Stimulated activated CD4-positive, alpha-beta T cell treated with anti-CD3 and anti-CD28 coated beads, Interleukin-2, amount 100 ng/mL, for 48 hours (primary cell): ENCODE measurements at places on chromosomes 6 and 20.

- DNase-seq: no peak
These were observed 3.0 kb upstream of the MLIP start for GRCh38 chr6:54108271-54108670.

DNA sequence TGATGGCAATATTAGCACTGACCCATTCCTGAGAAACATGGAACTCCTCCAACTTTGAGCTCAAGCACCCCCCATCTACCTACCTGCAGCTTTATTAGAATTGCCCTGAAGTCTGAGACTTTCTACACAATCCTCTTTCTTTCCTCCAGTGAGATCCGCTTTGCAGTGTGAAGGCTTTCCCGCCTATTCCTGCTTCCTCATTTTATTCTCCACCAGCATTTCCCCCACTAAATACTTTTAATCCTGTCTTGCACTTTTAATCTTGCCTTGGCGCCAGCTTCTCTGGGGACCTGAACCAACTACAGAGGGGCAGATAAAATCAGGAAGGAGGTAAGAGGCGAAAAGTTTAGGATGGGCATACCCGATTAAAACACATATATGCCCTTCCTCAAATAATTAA is 178.1 kb upstream of the PRDM1 start:
- no peak for DNase-seq

DNA sequence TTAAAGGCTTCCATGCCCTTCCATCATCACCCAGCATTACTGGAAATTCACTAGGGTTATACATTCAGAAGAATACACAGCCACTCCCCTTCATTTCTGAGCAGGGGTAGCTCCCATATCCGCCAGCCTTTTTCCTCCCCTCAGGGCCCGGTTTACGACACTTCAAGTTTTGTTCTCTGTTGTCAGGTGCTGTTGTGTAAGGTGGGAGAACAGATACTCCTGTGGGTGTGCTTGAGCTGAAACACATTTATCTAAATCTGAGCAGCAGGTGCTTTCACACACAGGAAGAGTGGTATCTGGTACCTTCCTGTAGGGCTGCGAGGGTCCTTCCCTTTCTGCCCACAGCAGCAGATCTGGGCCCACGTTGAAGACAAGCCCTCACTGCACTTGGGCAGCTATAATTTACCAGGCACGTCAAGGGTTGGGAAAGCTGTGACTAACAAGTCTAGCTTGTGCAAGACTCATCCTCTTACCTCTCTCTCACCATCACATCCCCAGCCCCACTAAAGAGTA is 215.8 kb upstream of the RREB1 start:
- DNase-seq: no peak

GRCh38 chr6:113623129-113623528 is 234.0 kb upstream of the MARCKS start:
- no peak for DNase-seq

- DNase-seq: no peak
These were observed 60.3 kb upstream of the FABP7 start for GRCh38 chr6:122719176-122719575.

- DNase-seq: peak; percentile 80
These were observed 5.3 kb upstream of the FOXC1 start for GRCh38 chr6:1604158-1605003.

- no peak for DNase-seq
These were observed 553.7 kb upstream of the JARID2 start for GRCh38 chr6:14692208-14692607.

- DNase-seq: no peak
These were observed 127.8 kb downstream of the KIF16B start for GRCh38 chr20:16445482-16445881.

- no peak for DNase-seq
These were observed 4.8 kb downstream of the GMEB2 start for GRCh38 chr20:63622096-63622495.

- DNase-seq: no peak
These were observed 5.4 kb upstream of the DEK start for GRCh38 chr6:18269717-18270116.

- no peak for DNase-seq
These were observed 59.0 kb downstream of the RIN2 start for GRCh38 chr20:19817017-19817416.

DNA sequence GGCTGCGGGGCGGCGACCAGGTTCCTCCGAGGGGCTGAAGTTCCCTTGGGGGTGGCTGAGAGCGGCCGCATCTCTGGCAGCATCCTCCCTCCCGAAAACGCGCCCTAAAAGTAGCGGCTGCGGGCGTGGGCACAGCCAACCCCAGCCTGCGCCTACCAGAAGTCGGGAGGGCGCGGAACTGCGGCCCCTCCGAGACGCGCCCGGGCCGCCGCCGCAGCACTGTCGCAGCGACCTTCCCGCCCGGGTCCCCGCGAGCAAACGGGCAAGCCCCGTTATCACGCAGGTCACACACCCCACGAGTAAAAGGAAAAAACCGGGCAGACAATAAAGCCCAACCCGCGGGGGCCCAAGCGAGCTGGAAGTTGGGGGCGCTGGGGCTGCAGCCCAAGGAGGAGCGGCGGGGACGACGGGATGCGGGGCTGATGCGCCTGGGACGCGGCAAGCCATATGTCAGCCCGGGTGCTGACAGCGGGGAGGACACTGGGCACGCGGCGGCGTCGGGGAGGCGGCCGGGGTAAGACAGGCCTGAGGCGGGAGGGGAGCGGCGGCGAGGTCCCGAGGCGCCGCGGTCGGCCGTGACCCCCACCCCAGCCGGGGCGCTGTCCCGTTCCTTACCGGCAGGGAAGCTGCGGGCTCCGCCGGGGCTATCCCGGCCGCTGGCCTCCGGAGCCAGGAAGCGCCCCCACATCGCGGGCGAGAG is 659 bp downstream of the CEP85L start:
- DNase-seq: peak; percentile 33

DNA sequence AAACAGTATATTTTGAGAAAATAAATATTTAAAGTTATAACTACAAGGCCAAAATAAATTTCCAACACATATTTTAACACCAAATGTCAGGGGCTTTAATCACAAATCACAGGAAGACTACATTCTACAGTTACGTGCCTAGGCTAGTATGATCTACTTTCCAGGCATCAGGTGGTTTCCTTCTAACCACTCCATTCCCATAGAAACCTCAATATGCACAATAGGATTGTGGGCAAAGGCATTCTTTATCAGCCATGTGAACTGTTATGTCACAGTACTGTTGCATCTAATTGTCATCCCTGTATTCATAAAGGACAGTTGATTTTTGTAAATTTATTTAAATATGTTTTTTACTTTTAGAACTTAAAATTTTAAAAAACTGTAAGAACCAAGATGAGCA is 32.4 kb downstream of the ATG5 start:
- DNase-seq: no peak

- no peak for DNase-seq
These were observed 154.3 kb downstream of the MRPL14 start for GRCh38 chr6:43972913-43973300.

GRCh38 chr20:61025536-61025935 is 226.5 kb upstream of the CDH4 start:
- DNase-seq: no peak

DNA sequence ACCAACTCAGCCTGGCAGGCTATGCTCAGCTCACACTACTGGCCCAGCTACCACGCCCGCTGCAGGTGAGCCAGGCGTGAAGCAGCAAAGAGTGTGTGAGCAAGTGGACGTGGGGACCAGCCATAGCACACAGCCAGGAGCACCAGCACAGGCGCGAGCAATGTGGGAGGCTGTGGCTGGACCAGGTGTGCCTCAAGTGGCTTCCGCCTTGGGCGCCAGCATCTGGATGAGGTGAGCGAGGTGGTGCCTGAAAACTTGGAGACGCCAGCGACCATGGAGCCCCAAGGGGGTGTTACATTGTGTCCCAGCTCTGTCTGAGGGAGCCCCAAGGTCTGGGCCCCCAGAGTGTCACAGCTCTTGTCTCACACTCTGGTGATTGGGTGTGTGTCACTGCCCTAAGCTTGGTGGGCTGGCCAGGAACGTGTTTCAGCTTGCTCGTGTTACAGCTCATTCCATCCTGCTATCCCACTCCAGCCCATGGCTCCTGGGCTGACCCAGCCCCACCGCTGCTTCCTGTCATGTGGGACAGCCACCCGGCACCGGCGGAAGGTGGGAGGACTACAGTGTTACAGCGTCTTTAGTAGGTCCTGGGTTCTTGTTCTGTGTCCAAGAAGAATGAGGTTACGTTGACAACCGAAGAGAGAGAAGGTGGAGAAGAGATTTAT is 508.0 kb upstream of the MMS22L start:
- DNase-seq: no peak

GRCh38 chr6:11460001-11460668 is 77.4 kb upstream of the TMEM170B start:
- DNase-seq: no peak

- DNase-seq: no peak
These were observed 8.5 kb downstream of the MOXD1 start for GRCh38 chr6:132392792-132393191.

GRCh38 chr6:10995114-10995707 is 48.9 kb downstream of the ELOVL2 start:
- DNase-seq: no peak

- DNase-seq: no peak
These were observed 152.9 kb downstream of the ERMARD start for GRCh38 chr6:169904051-169904922.

DNA sequence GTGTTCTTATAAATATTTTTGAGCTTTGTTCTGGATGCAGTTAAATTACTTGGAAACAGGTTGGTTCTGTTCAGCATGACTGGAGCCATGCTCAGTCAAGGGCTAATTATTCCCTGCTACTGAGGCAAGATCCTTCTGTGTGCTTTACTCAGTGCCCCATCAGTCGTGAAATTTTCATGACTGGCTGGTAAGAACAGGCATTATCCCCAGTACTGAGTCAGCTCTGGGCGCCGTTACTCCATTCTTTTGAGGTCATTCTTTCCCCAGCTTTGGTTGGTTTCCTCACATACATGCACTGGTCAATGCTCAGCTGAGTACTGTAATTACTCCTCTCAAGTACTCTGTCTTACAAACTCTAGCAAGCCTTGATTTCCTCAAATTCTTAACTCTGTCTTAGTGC is 71.3 kb downstream of the CDKAL1 start:
- no peak for DNase-seq

DNA sequence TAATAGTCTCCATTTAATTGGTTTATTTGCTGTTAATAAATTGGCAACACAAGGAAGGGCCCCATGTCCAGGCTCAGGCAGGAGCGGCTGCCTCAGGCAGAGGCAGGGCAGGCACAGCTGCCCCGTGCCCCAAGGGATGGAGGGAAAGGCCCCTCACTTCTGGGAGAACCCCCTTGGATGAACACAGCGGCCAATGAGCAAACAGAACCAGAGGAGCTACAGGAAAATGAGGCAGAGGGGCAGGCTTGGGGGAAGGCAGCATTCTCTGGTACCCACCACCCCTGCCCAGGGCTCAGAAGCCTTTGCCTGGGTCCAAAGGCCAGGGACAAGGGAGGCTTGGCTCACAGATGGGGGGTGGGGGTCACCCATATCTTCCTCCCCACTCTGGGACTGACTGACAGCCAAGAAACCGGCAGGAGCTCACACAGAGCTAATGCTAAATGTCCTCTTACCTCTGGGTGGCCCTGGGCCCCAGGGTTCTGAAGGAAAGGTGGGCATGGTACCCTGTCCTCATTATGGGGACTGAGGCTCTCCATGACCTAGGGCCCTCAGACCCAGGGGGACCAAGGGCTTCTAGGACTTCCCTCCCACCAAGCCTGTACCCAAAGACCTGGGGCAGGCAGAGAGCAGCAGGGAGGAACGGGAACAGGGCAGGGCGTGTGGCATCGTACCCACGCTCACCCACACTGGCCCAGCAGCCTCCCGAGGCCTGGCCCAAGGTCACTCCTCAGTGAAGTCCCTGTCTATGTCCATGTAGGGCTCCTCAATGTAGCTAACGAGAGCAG is 47.0 kb downstream of the MYH7B start:
- no peak for DNase-seq

GRCh38 chr20:57458400-57459160 is 66.4 kb downstream of the CTCFL start:
- no peak for DNase-seq

GRCh38 chr6:92779746-92780145 is 639.6 kb downstream of the EPHA7 start:
- no peak for DNase-seq

GRCh38 chr6:75266716-75267291 is 17.8 kb downstream of the TMEM30A start:
- no peak for DNase-seq

- DNase-seq: no peak
These were observed 172.9 kb downstream of the ADGRG6 start for GRCh38 chr6:142474531-142475289.

DNA sequence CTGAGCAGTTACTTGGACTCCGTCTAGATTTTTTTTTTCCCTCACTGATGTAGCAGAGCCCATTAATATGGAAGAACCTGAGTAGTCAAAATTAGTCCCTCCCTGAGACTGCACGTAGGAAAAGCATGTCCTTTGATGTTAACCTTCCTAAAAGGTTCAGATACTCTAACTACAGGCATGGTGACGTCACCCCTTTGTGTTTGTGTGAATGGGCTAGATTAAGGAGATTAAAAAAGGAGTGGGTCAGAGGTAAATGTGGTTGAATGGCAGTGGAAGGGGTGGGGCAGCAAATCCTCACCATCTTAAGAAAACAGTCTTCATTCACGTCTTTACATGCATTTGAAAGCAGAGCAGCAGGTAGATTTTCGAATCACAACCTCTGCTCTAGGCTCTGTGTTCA is 521.1 kb downstream of the TFAP2B start:
- no peak for DNase-seq

GRCh38 chr6:68651011-68651985 is 16.2 kb downstream of the ADGRB3 start:
- no peak for DNase-seq

DNA sequence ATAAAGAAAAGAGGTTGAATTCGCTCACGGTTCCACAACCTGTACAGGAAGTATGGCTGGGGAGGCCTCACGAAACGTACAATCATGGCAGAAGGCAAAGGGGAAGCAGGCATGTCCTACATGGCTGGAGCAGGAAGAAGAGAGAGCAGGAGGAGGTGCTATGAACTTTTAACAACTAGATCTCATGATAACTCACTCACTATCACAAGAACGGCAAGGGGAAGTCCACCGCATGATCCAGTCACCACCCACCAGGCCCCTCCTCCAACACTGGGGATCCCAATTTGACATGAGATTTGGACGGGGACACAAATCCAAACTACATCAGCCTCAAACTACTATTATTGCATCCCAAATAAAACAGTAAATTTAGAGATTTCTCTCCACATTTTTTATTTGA is 53.6 kb upstream of the CST7 start:
- no peak for DNase-seq

GRCh38 chr20:5927749-5928462 is 22.4 kb downstream of the TRMT6 start:
- no peak for DNase-seq

GRCh38 chr6:136230219-136230853 is 19.8 kb downstream of the MTFR2 start:
- no peak for DNase-seq

- DNase-seq: no peak
These were observed 85.5 kb downstream of the ARID1B start for GRCh38 chr6:156862711-156863110.
